ENCODE measurements at places on chromosomes 11 and 22. TPM values are rescaled to one million over a fixed set of nuclear protein-coding genes. Genes with fewer than 3 reads are reported as not detected.

The TBX1 gene
- total RNA-seq = 0.34 TPM

The MEI1 gene
- total RNA-seq = 2.1 TPM

- H3K36me3 ChIP-seq = peaks cover 18% of the 10 kb centered on the region
- no peak for DNase-seq
- H3K4me3 ChIP-seq = no peak overlapping the region
- no peaks in the 10 kb centered on the region for H3K4me1 ChIP-seq
- no peaks in the 10 kb centered on the region for H3K27me3 ChIP-seq
Measured at GRCh38 chr11:78533399-78533798, 41.3 kb downstream of the NARS2 start.

DNA sequence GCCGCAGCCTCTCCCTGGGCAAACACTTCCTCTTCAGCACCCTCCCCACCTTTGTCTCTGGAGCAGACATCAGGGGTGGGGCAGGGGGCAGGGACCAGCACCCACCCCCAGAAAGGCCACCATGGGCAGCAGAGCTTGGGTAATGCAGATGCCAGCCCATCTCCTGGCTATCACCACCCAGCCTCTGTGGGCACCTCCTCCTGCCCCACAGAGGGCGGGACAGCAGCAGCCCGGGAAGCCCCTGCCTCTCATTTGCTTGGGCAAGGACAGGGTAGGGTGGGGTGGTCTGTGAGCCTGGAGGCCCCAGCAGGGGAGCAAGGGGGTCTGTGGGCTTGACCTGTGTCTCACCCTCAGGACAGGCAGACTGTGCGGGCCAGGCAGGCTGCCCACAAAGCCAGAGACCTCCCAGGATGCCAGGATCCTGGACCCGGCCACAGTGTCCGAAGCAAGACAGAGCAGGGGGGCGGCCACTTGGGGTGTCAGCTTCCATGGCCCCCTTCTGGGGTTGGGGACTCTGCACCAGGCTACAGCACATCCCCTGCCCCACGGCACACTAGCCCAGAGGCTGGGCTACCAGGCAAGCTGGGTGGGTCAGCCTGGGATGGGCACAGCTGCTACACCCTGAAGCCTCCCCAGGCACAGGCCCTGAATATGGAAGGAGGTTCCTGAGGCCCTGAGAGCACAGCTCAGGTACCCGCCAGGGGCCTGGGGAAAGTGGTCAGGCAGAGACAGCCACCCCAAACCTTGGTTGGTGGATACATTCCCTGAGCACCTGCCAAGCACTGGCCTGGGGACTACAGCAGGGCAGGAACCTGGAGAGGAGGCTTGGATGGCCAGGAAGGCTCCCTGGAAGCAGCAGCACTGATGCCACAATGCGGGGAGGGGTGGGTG, 4.5 kb downstream of the RNH1 start:
- DNase-seq = no peak
- H3K4me1 ChIP-seq = peaks cover 16% of the 10 kb centered on the region
- H3K4me3 ChIP-seq = no peak overlapping the region
- no peak overlapping the region for H3K27ac ChIP-seq
- H3K27me3 ChIP-seq = no peaks in the 10 kb centered on the region

DNA sequence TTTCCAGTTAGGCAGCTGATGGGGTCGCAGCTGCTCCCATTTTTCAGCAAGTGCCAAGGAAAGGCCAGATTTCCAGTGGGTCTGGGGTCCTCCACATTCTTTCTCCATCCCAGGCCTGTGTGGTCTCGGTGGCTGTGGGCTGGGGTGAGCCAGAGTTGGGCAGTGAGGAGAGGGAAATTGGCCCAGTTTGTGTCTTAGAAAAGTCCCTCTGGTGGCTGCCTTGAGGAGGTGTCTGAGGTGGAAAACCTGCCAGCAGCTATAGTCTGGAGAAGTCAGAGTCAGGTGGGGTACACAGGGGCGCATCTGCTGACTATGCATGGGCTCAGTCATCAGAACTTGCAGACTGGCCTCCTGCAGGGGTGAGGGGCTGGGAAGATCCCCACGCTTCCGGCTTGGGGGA, 30.5 kb downstream of the MRGPRD start:
- H3K4me3 ChIP-seq = no peak overlapping the region
- H3K27ac ChIP-seq = no peak overlapping the region
- peaks cover 16% of the 10 kb centered on the region for H3K4me1 ChIP-seq

GRCh38 chr11:99238401-99238800, 217.7 kb downstream of the CNTN5 start:
- H3K27ac ChIP-seq = no peak overlapping the region
- H3K4me3 ChIP-seq = no peak overlapping the region
- no peaks in the 10 kb centered on the region for H3K4me1 ChIP-seq
- DNase-seq = no peak
- no peaks in the 10 kb centered on the region for H3K27me3 ChIP-seq
- no peaks in the 10 kb centered on the region for H3K36me3 ChIP-seq
